NCI-H146 (cell line): ENCODE measurements at places on chromosomes 1 and 21.

DNA sequence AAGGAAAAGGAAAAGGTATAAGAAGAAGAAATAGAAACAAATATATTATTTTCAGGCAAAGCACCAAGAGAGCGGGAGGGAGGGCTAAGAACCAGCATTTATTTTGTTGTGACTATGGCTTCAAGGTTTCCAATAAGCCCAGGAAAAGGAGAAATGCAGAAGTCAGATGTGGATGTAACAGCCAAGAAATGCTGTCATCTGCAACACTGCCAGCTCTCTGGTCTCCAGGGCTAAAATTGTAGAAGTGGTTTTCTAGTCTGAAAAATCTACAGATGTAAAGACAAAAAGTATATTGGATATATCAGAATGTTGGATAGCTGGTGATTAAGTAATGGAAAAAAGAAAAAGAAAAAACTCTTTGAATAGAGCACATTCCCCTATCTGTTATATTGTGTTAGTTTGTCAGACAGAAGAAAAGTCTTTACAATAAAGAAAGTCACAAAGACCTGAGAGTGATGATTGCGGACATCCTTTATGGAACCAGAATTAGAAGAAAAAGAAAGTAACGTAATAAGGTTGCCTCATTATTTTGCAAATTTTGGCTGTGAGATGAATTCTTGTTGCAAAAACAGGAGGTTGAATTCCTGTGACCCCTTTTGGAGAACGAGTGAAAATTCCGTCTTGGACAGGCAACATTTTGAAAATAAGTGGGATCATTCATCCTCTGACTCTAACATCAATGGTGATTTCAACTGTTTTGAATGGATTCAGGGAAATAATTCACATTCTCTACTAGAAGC, 938.1 kb downstream of the TTLL7 start:
- DNase-seq: no peak

- DNase-seq: no peak
Observed at GRCh38 chr1:160546942-160547341, 23.9 kb upstream of the SLAMF6 start.

- DNase-seq: no peak
Observed at GRCh38 chr1:115732316-115732715, 36.2 kb downstream of the CASQ2 start.

- no peak for DNase-seq
Observed at GRCh38 chr1:231616667-231617066, 9.9 kb upstream of the DISC1 start.

GRCh38 chr1:224343679-224344078, 13.0 kb upstream of the CNIH4 start:
- no peak for DNase-seq

DNA sequence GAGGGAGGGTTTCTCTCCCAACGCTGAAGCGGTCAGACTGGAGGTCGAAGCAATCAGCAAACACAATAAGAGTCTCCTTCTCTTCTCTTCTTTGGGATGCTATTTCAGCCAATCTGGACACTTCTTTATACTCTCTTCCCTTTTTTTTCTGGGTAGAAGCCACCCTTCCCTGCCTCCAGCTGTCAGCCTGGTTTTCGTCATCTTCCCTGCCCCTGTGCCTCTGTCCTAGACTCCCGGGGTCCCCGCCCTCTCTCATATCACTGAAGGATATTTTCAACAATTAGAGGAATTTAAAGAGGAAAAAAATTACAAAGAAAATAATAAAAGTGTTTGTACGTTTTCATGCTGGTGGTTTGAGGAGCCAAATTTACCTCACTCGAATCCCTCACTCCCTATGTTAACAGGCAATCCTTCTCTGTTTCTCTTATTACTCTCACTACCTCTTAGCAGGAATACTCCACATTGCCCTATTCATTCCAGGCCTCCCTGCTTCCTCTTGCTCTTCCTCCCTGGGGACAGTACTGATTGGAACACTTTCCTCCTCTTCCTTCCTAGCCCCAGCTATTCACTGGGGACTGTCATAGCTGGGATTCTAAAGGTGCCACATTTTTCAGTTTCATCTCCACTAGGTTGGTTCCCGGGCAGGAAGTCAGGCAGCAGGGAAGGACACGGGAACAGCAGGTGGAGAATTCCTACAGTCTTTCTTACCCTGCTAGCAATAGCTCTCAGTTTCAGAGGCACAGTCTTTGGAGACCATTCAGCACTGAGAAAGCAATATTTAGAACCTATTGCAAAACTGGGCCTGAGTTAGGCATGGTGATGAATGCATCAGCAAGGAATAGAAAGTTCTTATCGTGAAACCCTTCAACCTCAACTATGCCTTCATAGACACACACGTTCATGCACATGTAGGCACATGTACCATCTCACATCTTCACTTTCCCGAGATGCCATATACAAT, 288.0 kb downstream of the PBX1 start:
- no peak for DNase-seq

- DNase-seq: no peak
Observed at GRCh38 chr1:20678599-20678998, 17.4 kb upstream of the DDOST start.

DNA sequence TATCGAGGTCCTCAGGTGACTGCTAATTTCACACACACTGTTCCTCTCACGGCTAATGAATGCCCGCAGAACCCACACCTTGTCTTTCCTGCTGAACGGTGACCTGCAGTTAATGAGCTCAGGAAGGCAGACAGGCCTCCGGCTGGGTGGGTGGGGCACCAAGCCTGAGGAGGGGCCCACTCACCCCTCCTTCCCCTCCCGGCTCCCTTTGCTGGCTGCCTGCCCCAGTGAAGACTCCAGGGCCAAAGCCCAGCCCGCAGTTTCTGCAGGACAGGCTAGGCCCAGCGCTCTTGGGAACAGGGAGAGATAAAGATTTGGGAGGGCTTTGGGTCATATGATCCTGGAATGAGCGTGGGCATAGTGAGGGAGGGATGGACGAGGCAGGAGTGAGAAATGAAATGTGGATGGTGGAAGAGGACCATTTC, 26.4 kb downstream of the FOXO6 start:
- DNase-seq: peak; percentile 84

DNA sequence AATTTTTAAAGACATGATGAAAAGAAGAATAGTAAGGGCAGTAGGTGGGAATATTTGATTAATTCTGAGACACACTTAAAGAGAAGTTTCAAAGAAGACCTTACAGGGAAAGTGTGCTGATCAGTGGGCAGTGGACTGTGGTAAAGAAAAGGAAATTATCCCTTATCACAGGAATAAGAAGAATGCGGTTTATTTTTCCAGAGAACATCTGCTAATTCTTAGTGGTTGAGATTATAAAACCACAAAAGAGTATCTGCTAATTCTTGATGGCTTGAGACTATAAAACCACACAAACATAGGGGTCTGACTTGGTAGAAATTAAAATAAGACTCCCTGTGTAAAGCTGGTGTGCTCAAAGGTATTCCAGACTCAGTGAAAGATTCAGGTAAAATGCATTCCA, 60.0 kb upstream of the KCTD3 start:
- no peak for DNase-seq

GRCh38 chr1:27719286-27720251, 6.2 kb upstream of the FAM76A start:
- no peak for DNase-seq

DNA sequence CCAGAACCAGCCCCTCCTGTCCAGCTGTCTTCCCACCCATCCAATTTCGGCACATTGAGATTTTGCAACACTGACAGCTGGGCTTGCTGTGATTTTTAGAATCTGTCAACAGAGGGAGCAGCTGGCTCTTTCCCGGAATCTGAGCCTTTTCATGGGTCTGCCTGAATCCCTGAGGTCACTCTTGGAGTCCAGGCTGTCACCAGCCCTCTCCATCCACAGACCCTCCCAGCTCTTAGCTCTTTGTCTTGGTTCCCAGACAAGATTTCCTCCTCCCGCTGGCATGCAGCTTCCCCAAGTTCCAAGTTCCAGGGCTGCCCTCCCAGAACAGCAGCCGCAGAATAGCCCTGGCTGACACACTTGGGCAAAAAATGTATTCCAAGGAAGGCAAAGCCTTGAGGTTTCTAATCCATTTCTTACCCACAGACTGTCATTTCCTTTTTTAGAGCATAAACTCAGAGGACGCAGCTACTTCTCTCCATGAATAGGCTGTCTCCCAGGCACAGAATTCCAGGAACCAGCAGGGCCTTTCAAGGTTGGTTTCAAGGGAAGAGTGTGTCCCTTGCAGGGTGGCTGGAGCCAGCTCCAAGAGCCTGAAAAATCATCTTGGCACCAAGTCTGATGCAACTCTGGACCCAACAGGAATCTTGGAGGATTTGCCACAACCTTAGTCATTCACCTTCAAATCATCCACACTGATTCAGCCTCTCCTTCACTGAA, 7.1 kb upstream of the TMEM61 start:
- peak; percentile 68 for DNase-seq

- DNase-seq: no peak
Observed at GRCh38 chr1:19079541-19080472, 123.3 kb upstream of the IFFO2 start.

GRCh38 chr1:28548318-28548717, 4.6 kb upstream of the TRNAU1AP start:
- no peak for DNase-seq

DNA sequence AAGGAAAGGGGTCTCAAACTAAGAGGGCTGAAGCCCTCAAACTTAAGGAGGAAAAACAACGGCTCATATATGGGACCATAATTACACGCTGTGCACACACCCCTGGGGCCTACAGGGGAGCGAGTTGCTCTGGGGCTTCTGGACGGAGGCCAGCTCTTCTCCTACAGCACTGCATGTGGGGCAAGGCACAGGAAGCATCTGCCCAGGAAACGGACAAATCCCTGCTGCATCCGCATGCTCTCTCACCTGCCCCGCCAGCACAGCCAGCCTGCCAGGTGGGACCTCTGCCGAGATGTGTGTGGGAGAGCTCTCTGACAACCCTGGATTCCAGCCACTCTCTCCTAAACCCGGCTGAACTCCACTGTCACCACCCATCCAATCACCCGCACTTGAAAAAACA, 54.1 kb downstream of the MRPL37 start:
- peak; percentile 92 for DNase-seq

DNA sequence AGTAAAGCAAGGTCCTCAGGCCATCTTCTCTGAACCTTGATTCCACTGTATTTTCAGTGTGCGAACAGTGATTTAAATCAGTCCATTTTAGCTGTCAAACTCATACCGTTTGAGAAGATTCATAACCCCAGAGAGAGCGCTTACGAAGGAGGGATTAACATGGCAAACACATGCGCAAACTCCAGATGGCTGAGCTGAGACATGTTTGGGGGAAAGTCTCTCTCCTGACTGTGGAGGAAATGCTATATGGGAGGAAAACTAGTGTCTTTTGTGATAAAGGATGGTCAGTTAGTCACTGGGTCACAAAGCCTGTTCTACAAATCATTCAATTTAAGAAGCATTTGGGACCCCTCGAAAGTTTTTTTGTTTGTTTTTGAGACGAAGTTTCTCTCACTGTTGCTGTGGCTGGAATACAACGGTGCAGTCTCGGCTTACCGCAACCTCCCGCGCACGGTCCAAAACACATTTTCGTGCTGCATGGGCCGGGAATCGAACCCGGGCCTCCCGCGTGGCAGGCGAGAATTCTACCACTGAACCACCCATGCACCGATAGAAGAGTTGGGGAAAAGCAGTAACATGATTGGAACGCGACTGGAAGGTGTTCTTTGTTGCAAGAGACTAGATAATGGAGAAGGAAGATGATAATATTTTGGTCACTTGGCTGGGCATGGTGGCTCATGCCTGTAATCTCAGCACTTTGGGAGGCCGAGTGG, 58.4 kb upstream of the CXADR start:
- peak; percentile 43 for DNase-seq

DNA sequence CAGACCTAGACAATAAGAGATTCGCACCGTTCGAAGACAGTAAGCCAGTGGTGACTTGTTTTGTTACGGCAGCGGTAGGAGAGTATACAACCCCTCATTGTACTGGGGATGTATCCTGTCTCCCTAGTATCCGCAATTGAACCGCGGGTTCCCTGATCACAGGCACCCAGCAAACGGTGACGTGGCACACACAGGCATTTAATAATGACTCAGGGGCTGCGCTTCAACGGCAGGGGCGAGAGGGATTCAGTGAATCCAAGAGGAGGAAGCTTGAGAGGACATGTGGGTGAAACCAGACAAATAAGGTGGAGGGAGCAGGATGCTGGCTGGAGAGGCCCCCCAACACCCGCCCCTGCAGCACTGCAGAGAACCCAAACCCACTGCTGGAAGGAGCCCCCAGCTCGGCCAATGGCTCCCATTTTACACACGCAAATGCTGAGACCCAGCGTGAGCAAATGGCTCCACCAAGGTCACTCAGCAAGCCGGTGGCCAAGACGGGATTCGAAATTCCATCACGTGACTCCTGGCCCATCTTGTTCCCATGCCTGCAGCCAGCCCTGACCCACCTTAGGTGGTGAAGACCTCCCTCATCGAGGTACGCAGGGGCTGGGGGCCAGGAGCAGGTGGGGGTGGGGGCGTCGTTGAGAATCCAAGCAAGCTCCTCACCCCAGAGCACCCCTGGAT, 149.9 kb downstream of the SYF2 start:
- DNase-seq: no peak

DNA sequence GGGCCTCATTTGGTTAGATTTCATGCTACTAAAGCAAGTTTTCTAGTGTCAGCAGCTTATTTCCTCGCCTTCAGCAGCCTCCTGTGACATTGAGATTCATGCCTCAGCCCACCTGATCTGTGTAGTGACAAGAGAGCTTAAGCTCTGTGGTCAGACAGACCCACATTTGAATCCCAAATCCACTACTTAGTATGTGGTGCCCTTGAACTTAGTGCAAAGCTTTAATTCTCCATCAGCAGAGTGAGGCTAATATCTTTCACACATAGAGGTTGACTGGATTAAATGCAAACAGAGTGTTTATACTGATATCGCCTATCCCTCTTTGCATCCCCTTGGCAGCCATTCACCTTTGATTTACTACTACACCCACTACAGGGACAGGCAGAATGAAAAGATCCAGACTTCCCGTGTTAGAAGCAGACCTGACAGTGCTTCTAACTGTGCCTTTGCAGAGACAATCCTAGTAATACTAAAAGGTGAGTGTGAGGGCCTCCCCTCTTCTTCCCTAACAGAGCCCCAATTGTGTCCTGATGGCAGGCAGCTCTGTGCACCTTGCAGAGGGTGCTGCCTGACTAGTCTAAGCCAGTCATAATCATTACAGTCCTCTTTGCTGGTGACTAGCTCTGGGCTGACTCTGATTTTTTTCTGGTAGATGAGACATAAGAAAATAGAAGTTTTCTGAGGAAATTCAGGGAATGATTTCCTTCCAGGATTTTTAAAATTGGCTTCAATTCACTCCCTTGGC, 264.0 kb downstream of the CTH start:
- peak; percentile 45 for DNase-seq

DNA sequence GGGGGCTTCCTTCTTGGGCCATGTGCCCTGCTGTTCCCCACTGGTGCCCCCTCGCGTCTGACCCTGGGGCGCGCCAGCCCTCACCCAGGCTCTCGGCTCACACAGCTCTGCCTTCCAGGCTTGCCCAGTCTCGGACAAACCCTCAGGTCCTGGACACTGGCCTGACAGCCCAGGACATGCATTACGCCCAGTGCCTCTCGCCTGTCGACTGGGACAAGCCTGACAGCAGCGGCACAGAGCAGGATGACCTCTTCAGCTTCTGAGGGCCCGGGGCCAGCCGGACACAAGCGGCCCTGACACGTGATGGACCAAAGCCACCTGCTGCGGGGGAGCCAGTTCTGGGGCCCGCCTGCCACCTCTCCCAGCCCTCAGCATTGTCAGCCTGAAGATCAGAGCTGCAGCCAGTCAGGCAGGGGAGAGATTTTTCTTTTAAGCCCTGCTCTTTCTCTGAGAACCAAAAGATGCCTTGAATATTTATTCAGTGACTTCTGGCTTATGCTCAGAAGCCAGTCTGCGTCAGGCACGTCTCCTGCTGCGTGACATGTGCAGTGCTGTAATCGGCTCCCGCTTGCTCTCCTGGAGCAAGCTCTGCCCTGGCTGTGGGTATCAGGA, 23.4 kb downstream of the LDLRAP1 start:
- no peak for DNase-seq

GRCh38 chr1:7046314-7046713, 261.1 kb downstream of the CAMTA1 start:
- DNase-seq: no peak
